ENCODE measurements at places on chromosomes 5 and 9. TPM values are rescaled to one million over a fixed set of nuclear protein-coding genes. Genes with fewer than 3 reads are reported as not detected.

DNA sequence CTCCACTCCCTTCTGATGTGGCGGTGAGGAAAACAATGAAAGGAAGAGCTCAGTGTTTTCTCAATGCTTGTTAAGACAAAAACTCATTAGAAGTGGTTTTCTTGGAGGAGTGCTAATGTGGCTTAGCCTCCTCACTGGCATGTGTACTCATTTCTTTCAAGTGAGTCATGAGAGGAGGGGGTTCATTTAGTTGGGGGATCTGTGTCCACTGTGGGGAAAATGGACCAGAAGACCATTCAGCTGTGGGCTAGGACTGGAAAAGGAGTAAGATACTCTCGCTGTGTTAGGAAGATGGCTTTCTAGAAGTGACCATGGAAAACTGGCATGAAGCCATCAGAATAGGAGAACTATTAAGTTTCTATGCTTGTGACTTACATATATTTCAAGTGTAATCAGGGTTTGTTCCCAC is 23.5 kb downstream of the KLF9 start:
- no peak for DNase-seq

- DNase-seq, result no peak
Measured at GRCh38 chr5:43275391-43275790, 37.8 kb downstream of the HMGCS1 start.

- no peak for DNase-seq
Measured at GRCh38 chr9:33426843-33427293, 20.5 kb downstream of the AQP3 start.

GRCh38 chr5:115325296-115325959 is 29.0 kb upstream of the CCDC112 start:
- no peak for DNase-seq

- no peak for DNase-seq
Measured at GRCh38 chr9:72955571-72955970, 2.7 kb upstream of the ALDH1A1 start.

DNA sequence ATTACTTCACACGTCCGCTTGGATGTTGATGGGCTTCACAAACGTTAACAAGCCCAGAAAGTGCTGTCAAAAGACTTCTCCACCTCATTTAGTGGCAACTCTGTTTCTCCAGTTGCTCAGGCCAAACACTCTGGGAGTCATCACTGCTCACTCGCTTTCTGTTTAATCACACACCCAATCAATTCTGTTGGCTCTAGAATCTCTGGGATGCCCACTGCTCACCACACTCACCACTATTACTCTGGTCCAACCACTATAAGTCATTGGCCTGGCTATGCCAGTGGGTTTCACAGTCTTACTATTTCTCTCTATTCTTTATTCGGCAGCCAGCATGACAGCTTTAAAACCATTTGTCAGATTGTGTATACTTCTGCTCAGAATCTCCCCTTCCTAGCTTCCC is 163.5 kb downstream of the KDM4C start:
- no peak for DNase-seq

- DNase-seq, result no peak
Measured at GRCh38 chr9:127637322-127637847, 25.3 kb downstream of the STXBP1 start.

DNA sequence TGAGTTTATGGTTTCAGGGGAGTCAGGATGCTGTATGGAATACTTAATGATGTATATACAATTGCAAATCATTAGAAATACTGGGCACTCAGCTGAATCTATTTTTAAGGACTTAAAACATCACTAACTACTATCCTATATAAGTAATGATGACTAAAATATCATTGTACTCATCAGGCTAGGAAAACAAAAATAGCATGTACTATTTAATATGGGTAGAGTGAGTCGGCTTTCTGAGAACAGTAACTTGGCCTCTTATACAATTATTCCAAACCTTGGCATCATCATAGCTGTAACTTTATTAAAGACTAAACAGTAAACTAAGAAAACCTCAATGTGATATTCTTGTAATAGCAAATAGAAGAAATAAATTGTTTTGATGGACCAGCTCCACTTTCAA is 94.5 kb downstream of the PJA2 start:
- DNase-seq, result no peak

DMRTA1 gene
- total RNA-seq, result not detected

HAVCR2 gene
- 3.7 TPM for total RNA-seq

SLC25A2 gene
- total RNA-seq, result 1.6 TPM

GGTA1 gene
- total RNA-seq, result not detected

DOCK8 gene
- total RNA-seq, result 145 TPM

BTNL3 gene
- total RNA-seq, result not detected

SKP1 gene
- 188 TPM for total RNA-seq

WNT8A gene
- not detected for total RNA-seq

Data from OCI-LY7 (cell line).